ENCODE measurements at places on chromosomes 12 and 14.

DNA sequence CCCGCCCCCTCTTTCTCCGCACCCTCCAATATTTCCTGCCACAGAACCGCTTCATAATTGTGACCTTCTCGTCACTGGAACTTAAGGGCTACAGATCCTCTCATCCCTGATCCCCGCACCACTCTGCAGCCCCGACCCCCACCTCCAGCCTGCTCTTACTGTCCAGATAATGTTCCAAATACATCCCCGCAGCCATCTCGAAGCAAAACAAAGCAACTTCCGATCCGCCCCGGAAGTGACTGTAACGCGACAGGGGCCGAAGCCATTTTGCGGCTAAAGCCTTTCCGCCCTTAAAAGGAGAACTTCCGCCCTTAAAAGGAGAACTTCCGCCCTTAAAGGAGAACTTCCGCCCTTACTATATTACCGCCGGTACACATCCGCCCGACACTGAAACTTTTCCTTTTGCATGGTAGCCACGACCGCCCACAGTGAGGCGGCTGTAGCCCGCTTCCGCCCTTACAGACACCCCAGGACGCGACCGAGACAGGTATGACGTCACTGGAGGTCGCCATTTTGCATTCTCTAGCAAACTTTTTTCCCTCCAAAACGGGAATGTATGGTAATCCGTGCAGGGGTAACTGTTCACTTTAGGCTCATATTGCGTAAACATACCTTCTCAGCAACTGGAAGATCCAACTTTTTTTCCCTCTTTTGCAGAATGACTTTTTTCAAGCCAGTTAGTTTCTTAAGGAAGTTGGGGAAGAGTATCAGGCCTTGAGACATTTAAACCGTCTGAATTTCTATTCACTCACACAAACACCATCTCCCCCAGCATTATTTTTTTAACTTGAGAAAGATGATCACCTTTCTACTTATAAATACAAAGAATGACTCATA is at the start of gene ING4:
TSS of gene ING4 (minus strand) at position 214 of the 837 bp plus-strand sequence. CDS start at position 196, 18 bp downstream.
- DNase-seq: peak; percentile 95

DNA sequence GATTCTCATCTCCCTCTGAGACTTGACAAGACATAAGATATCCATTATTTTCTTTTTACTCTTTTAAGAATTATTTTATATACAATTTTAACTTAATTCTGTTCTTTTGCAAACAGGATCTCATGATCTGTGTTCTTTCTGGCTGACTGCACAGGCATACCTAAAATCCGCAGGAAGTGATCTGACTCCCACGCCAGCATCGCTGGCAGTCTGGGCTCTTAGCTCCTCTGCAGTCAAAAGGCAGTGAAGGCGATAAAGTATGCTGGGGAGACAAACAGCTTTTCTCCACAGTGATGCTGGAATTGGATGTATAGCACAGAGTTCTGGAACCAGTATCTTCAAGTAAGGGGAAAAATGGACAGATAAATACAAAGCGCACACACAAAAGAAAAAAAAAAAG is 52.4 kb downstream of the DICER1 start:
- no peak for DNase-seq

- no peak for DNase-seq
Observed at GRCh38 chr14:31283578-31284252, 76.1 kb upstream of the HECTD1 start.

- DNase-seq: no peak
Observed at GRCh38 chr14:77562681-77563080, 53.8 kb downstream of the SPTLC2 start.

DNA sequence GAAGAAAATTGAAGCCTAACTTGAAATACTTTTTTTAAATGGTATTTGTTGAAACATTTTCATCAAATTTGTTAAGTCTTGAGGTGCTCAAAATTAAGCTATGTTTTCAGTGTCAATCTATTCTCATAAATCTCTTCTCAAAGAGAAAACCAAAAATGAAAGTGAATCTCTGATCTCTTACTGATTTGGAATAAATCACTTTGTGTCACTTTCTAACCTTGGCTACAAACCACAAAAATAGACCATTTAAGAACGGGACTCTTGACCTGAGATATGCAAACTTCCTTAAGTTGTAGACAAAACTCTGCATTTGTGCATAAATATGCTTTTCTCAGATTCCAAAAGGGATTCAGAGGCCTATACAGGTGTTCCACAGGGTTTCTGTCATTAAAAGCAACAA is 192.9 kb downstream of the SEC23A start:
- no peak for DNase-seq

GRCh38 chr14:81260732-81261131 is 40.0 kb upstream of the GTF2A1 start:
- DNase-seq: no peak

DNA sequence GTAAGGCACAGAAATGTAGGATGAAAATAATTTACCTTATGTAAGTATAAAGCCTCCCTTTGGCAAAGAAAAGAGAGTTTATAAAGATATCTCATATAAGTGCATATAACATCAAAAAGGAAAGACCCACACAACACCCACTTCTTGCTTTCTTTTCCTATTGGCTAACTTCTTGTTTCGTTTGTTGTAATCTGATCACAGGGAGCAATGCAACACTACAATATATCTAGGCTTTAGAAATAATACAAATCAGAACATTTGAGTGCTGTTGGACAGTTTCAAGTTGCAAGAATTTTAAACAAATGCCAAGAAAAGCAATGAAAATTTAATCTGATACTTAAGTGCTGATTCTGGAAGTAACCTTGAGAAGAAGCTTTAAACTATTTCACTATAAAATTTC is 1.3 kb downstream of the FGD6 start:
- no peak for DNase-seq

- DNase-seq: no peak
Observed at GRCh38 chr14:21933681-21934080, 260.1 kb upstream of the OR4E1 start.

GRCh38 chr12:15001733-15002382 is 29.0 kb downstream of the PDE6H start:
- DNase-seq: no peak

GRCh38 chr12:20360407-20360806 is 7.9 kb upstream of the PDE3A start:
- no peak for DNase-seq

GRCh38 chr12:30877105-30877875 is 49.3 kb upstream of the TSPAN11 start:
- DNase-seq: no peak

DNA sequence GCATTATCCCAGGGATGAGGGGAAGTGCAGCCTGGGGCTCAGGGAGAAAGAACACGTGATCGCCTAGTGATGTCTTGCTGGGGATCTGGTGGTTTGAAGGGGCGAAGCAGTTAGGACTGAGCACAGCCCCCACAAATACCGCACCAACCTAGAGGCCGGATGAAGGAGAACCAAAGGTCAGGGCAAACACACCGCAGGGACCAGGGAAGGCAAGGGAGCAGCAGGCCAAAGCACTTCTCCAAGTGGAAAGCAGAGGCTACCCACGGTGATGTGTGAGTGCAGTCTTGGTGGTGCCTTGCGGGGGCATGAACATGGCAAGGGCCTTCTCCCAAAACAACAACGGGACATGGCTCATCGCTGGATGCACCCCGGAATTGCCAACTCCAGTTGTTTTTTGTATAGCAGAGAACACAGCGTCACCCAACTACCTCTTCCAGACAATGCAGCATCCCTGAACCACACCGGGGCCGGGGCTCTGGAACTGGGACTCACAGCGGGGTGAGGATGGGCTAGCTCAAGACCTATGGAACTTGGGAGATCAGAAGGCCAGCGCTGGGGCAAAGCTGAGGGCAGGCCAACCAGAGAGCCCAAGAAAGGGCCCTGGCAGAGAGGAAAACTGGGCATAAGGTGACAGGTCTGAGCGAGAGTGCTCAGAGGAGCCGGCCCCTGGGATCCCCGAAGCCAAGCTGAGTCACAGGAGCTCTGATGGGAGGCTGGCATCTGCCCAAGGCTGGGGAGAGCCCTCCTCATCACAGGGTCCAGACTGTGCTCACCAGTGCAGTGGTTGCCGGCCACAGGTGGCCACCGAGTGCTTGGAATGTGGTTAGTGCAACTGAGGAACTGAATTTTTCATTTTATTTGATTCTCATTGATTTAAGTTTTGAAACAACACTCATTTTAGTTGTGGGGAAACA is 11.1 kb downstream of the GALNT16 start:
- DNase-seq: no peak

DNA sequence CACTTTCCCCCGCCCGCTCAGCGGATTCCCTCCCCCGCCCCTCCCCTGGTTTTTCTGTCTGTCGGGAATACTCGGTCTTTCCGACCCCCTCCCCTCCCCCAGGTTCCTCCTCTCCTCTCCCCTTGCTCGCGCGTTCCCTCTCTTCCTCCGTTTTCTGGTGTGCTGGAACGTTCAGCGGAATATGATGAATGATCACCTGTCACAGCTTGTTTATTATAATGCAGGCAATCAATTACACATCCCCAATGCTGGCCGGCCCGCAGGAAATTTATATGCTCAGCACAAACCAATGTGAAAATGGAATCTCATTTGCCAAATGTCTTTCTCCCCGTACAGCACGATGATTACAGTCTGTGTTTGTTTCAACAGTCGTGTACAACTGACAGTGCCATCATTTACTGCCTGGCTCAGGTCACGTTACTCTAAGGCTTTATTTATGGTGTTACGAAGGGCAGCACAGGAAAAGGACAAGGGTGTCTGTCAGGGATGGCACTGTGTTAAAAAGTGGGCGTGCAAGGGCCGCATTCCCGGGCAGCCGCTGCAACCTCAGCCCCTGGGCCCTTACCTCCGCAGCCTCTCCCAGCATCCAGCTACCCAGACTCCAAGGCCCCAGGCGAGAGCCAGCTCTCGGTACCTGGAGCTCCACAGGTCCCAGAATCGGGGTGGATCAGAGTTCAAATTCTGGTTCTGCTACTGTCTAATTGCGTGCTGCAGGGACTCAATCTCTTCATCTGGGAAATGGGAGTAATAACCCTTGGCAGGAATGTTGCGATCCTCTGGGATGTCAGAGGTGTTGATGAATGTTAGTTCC is 24.7 kb upstream of the MAP1LC3B2 start:
- no peak for DNase-seq

- no peak for DNase-seq
Observed at GRCh38 chr14:96804895-96805294, 7.7 kb downstream of the VRK1 start.

- no peak for DNase-seq
Observed at GRCh38 chr12:104748790-104749189, 209.3 kb downstream of the SLC41A2 start.

- DNase-seq: no peak
Observed at GRCh38 chr12:119681728-119682638, 14.1 kb downstream of the PRKAB1 start.

GRCh38 chr12:76173756-76174155 is 89.3 kb upstream of the NAP1L1 start:
- no peak for DNase-seq

DNA sequence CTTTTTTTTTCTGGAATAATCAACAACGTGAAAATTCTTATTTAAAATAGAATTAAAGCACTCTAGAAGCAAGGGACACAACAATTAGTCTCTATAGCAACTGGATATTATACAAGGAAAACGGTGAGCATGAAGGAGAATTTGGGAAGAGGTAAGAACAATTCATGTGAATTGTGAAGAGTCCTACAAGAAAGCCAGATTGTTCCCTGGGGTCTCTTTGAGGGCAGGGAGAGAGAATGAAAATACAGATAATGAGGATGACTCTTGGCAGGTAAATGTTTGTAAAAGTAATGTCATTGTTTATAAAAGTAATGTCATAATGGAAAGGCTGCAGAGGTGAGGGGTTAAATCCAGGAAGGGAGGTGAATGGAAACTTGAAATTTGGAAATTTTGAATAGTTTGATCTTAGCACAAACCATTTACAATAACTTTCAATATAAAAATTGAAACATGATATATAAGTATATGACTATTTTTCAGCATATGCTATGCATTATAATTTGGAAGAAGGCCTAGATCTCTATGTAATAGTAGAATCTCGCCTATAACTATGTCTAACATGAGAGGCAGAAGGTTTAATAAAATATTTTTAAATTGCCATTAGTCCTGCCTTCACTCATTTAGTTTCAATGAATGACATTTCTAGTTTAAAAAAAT is 378.8 kb upstream of the DCN start:
- DNase-seq: no peak

GRCh38 chr14:24674204-24674970 is 40.4 kb upstream of the GZMB start:
- DNase-seq: no peak

GRCh38 chr14:82776958-82777357 is 1243.3 kb upstream of the SEL1L start:
- DNase-seq: no peak

- no peak for DNase-seq
Observed at GRCh38 chr12:31326736-31327659, 1.0 kb upstream of the SINHCAF start.
